Central memory CD8-positive, alpha-beta T cell (primary cell): ENCODE measurements at places on chromosomes 7 and 10.
A peak's percentile ranks its signal among the peaks of the same experiment; 100 is the strongest.

GRCh38 chr10:86878983-86879713, 78.3 kb downstream of the MMRN2 start:
- no peak for DNase-seq

- DNase-seq = no peak
These were observed 127.3 kb downstream of the ARHGAP22 start for GRCh38 chr10:48477616-48478015.

DNA sequence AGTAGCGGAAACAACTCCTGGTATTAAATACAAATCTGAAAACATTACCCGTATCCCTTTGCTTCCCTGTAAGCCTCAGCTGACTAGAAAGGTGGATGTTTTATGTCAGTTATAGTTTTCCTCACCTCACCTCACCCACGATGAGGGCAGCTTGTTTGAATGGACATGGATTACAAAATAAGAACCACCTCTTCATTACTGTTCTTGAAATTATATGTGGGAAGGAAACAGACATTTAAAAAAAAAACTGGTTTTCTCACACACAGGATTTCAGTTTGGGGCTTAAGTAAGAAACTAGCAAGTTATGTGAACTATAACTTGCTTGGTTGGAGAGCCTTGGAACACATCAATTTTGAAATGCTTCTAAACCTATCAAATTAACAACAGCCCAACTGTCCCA, 232.9 kb upstream of the CCDC6 start:
- no peak for DNase-seq

DNA sequence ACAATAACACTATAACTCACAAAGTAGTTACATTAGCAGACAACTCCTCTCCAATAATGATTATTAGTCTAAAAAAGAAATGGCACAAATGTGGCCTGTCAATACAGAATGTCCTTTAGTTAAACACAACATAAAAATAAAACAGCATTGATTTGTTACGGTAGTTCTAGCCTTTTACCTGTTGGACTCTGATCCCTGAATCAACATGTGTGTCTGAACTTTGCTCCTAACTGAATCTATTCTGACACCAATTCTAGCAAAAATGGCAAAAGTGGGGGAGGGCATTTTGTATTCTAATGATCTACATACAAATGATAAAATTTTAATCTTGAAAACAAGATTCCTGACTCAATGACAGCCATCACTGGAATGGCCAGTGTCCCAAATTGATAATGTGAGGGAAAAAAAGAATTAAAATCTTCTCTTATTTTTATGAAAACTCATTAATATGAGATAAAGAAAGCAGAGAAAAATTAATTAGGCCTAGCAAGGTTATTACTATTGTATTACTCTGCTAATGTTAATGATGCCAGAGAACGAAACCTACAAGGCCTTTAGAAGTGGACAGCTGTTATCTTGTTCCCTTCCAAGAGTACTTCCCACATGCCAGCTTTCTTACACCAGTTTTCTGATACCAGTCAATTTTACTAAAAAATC, 30.2 kb downstream of the FRA10AC1 start:
- no peak for DNase-seq

GRCh38 chr10:101222683-101223273, 6.5 kb downstream of the LBX1 start:
- no peak for DNase-seq

DNA sequence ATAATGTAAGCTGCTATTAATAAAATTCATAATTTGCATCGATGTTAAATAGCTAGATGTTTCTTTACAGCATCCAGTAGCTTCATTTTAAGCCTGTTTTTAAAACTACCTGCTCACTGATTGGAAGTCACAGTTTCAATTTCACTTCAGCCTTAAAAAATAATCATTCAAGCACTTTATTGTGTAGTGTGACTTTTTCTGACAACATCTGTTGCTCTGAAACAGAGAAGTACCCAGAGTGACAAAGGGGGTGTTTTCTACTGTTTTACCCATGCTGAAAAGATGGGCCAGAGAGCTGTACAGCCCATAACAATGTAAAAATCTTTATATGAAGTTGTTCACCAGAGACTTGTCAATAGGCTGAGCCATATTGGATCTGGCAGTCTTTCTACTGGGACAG, 437.2 kb downstream of the MDFIC start:
- no peak for DNase-seq

DNA sequence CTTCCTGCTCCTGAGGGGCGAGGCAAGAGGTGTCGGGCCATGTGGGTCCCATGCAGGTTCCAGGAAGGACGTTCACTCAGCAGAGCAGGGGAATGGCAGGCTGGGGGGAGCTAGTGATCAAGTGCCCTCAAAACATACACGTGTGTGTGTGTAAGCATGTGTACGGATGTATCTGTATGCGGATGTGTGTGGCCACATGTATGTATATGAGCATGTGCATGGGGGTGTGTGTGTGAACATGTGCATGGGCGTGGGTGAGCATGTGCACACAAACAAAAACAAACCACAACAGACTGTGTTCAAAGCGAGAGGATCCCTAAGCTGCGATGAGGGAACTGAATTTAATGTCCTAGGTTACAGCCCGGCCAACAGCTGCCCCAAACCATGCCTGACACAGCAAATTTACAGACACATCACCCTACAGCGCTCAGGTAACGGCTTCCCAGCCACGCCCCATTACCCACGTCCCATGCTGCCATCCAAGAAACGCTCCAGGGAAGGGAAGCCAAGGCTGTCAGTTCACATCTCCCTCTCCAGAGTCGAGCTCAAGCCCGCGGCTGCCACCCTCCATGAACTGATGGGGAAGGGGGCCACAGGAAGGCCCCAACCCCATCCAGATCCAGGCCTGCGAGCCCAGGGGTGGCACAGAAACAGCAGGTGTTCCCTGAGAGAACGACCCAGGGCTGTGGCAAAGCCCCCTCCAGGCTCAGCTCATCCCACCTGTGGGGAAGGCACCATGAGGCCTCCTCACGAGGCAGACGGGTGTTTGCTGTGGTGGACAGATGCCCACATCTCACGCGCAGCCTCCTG, 56.6 kb downstream of the PTPRN2 start:
- DNase-seq = no peak

GRCh38 chr10:36412942-36413341, 712.5 kb upstream of the ANKRD30A start:
- DNase-seq = no peak

- no peak for DNase-seq
These were observed 1.3 kb downstream of the TMEM168 start for GRCh38 chr7:112788778-112789343.

DNA sequence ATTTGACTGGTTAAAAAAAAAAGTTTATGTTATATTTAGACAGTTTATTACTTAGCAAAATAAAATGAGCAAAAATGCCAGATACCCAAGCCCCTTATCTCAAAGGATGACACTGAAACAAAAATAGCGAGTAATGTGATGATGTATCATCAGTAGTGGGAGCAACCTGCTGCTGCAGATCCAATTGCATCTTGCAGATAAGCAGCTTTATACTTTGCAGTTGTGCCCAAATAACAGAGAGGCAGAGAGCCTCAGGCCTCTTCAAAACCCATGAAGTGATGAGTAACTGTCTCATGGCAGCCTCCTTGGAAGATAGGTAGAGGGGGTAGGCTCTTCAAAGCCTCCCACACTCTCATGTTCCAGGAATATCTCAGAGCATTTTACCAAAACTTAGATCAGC, 468.2 kb upstream of the LRRTM3 start:
- no peak for DNase-seq

GRCh38 chr10:123109466-123109865, 26.3 kb upstream of the HMX3 start:
- DNase-seq = no peak

DNA sequence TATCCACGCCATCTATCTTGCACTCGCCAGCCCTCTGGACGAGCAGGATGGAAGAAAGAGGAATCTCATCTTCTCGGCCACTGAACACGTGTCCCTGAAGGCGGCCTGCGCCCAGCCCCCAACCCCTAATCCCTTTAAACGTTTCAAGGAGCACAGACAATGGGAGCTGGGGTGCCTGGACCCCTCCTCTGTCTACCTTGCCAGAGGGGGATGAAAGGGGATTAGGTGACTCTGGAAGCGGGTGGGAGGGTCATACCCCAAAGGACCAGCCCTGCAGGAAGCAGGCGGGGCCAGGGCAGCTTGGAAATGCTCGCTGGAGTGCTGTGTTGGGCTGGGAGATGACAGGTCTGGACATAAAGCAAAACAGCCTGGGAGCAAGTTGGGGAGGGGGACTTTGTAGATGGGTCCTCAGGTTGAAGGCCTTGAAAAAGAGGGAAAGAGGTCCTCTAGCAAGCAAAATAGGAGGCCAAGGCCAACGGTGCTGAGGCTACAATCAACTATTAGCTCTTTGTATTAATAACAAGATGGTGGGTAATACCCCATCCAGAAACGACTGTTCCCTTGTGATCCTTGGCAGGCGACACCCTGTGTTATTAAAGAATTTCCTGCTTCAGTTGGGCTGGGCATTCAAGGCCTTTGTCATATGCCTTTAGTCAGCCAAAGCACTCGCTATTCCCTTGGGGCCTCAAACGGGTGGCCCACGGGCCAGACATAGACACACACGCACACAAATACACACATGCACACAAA, 126.5 kb upstream of the UNC5B start:
- DNase-seq = peak; percentile 3

DNA sequence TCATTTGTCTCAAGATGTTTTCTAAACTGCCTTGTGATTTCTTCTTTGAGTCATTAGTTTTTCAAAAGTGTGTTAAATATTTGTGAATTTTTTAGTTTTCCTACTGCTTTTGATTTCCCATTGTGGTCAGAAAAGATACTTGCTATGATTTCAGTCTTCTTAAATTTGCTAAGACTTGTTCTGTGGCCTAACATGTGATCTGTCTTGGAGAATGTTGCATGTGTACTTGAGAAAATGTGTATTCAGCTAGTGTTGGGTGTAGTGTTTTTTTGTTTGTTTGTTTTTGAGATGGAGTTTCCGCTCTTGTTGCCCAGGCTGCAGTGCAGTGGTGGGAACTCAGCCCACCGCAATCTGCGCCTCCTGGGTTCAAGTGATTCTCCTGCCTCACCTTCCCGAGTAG, 28.6 kb downstream of the BMPR1A start:
- DNase-seq = no peak

DNA sequence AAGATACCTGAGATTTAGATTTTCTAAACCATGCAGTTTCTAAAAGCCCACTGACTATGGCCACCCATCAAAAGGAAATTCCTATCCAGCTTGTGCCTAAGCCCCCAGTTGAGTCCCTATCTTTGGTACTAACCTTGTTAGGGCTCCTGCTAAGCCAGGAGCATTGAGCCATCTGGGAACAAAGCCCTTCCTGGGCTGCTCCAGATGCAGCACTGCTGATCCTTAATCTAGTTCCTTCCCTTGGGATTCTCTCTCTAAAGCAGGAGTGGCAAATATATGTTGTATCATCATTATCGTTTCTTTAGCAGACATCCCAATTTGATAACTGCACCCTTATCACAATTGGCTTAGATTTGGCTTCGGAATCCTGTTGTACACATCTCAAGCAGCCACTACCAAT, 24.7 kb upstream of the PDLIM1 start:
- DNase-seq = no peak

DNA sequence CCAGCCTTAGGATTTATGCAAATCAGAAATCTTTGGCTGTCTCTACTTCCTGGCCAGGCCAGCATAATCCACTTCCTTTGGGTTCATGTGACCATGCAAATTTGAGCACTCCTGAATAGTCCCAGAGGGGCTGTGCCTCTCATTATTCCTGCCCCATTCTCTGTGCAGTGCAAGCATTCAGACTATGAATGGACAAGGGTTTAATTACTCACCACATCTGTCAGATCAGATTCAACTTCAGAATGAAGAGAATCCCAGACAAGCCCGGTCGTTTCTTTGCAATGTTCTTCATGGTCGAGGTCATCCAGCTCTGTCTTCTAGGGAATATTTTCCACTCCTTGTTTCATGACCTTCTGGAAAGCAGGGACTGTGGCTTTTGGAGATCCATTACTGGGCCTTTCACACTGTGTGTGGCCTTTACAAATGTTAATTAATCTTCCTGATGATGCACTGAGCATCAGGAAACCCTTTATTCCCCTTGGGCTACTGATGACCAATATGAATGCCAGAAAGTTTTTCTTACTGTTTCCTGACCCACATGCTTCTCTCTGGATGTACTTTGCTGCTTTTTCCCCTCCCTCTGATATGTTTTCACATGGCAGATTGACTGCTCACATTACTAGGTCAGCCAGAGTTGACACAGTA, 217.6 kb upstream of the TCF7L2 start:
- DNase-seq = no peak

DNA sequence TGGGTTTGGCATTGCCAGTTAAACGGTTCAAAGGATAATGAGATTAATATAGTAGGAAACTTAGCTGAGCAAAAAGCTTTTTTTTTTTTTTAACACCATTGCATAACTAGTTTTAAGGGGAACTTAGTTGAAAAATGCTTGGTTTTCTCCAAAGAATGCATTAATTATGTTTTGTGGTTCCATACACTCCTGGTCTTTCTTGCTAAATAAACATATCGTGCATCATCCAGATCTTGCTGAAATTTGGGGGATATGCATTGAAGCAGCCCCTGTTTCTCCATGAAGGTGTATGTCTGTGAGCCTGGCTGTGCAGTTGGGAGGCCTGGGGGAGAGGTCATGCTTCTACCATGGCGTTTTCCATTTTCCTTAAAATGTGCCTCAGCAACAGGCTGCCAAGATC, 558.2 kb upstream of the GALNT17 start:
- no peak for DNase-seq

GRCh38 chr7:136016649-136017395, 39.7 kb upstream of the MTPN start:
- no peak for DNase-seq

DNA sequence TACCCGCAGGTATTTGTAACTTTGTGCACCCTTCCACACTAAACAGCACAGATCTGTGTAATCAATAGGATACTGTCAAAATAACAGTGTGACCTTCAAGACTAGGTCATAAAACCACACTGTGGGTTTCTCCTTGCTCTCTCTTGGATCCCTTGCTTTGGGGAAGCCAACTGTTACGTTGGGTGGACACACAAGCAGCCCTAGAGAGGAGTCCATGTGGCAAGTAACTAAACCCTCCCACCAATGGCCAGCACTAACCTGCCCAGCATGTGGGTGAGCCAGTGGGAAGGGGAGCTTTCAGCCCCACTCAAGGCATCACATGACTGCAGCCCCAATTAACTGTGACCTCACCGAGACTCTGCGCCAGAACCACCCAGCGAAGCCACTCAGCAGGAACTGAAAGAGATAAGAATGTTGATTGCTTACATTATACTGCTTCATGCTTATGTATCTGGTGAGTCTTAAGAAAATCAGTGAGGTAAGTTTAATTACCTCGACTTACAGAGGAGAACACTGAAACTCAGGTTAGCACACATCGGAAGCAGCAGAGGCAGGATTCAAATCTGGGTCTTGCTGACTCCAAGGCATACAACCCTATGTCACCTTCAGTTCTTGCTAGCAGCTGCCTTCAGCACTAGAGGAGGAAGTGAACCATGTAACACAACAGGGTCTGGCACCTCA, 9.4 kb upstream of the ZC3HAV1 start:
- DNase-seq = no peak

- DNase-seq = no peak
These were observed 1.8 kb upstream of the DUSP5 start for GRCh38 chr10:110495731-110496552.
